Kidney (tissue), 22 donors: ENCODE measurements at places on chromosomes 12 and 14. TPM values are rescaled to one million over a fixed set of nuclear protein-coding genes. Genes with fewer than 3 reads are reported as not detected.

DNA sequence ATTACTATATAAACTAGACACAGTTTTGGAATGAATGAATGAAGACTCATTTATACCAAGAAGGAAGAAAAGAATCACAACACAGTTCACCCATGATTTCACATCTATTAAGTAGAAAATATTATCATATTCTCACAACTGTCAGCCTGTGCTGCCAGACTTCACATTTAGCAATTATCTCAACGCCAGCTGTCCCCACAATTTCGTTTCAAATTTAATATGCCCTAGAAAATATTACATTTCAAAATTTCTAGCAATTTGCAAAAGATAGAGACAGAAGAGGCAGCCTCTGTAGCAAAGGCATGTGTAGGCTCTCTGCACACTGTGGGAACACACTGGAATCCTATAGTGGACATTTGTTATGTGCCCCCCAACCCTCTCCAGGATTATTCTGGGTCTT is 83.6 kb downstream of the ANKS1B start:
- H3K27me3 ChIP-seq = no peaks in the 10 kb centered on the region
- H3K36me3 ChIP-seq = no peaks in the 10 kb centered on the region
- no peak overlapping the region for H3K4me3 ChIP-seq
- H3K27ac ChIP-seq = no peak overlapping the region
- no peaks in the 10 kb centered on the region for H3K4me1 ChIP-seq

- H3K27me3 ChIP-seq = no peaks in the 10 kb centered on the region
- no peak for DNase-seq
- no peak overlapping the region for H3K27ac ChIP-seq
- H3K36me3 ChIP-seq = no peaks in the 10 kb centered on the region
- no peaks in the 10 kb centered on the region for H3K4me1 ChIP-seq
Measured at GRCh38 chr12:34342048-34342447, 319.8 kb downstream of the ALG10 start.

- H3K36me3 ChIP-seq = no peaks in the 10 kb centered on the region
- peak overlapping the region; percentile 86 for H3K4me3 ChIP-seq
- peak overlapping the region; percentile 99 for H3K27ac ChIP-seq
- DNase-seq = peak; percentile 42
- H3K27me3 ChIP-seq = no peaks in the 10 kb centered on the region
Measured at GRCh38 chr12:103928682-103929045, 1.5 kb upstream of the HSP90B1 start.

CLEC2B gene
- total RNA-seq = 11.8 TPM
